ENCODE measurements at places on chromosomes 7 and 10.

GRCh38 chr7:100720671-100721504, 620 bp downstream of the EPO start:
- DNase-seq: no peak

DNA sequence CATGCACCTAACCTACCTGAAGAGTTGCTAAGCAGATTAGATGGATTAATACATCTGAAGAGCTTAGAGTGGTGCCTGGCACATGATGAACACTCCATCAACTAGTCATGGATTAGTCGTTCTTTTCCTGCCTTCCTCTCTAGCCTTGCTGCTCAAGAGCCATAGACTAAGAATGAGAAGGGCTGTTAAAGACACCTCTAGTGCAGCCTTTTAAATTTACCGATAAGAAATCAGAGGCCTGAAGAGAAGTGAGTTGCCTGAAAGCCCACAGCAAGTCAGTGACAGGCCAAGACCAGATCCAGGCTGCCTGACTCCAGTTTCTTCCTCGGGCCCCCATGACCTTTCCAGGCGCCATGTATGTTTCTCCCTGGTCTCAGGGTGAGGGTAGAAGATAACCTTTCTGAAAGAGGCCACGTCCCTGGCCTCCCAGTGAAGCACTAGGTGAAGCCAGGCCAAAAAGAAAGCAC, 6.5 kb downstream of the TSPAN15 start:
- no peak for DNase-seq

GRCh38 chr10:71262027-71262426, 49.7 kb downstream of the UNC5B start:
- no peak for DNase-seq

- DNase-seq: no peak
Measured at GRCh38 chr10:131203456-131204357, 107.8 kb downstream of the TCERG1L start.

DNA sequence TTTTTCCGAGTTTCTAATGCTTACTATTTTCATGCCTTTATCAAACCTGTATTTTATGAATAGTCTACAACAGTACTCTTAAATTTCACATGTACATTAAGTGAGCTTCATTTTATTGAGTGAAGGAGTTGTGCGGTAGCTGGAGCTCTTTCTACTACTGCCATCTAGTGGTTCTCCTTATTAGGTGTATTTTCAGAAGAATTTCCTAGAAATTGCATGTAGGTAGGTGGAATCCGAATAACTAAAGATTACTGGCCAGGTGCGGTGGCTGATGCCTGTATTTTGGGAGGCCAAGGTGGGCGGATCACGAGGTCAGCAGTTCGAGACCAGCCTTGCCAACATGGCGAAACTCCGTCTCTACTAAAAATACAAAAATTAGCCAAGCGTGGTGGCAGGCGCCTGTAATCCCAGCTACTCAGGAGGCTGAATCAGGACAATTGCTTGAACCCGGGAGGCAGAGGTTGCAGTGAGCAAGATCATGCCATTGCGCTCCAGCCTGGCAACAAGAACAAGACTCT, 38.3 kb downstream of the LRRC72 start:
- peak; percentile 40 for DNase-seq

GRCh38 chr7:92158660-92159575, 20.0 kb downstream of the LRRD1 start:
- no peak for DNase-seq

DNA sequence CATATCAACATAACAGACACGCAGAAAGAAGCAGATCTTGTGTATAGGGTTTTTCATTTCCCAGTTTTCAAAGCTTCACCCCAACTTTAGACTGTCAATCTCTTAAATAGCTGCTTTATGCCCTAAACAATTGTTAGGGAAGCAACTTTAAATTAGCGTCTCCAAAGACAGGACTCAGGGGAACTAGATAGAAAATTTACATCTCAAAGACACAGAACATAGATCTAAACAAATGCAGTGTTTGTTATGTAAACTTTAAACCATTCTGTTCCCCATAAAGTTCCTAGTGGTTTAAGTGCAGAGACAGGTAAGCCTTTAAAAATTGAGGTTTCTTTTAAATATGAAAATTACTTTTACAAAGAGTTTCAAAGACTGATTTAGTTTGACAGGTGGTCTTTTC, 379.2 kb upstream of the GHITM start:
- no peak for DNase-seq

DNA sequence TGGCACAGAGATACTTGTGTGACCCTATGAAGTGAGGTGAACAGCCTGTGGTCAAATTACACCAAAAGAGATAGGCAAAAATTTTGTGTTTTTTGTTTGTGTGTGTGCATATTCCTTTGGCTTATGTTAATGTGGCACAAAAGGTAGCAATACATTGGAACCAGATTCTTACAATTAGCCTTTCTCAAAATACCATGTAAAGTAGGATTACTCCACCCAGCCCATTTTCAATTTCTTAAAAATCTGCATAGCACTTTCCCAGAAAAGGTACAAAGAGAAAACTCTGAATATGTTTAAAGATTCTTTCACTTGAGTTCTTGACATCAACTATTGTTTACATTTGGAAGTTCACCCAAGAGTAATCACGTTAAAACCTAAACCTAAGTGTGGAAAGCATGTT, 157.3 kb upstream of the YAE1 start:
- no peak for DNase-seq

GRCh38 chr10:68167586-68168189, 58.4 kb downstream of the MYPN start:
- DNase-seq: no peak

- no peak for DNase-seq
Measured at GRCh38 chr10:6212806-6213205, 10.1 kb downstream of the PFKFB3 start.

DNA sequence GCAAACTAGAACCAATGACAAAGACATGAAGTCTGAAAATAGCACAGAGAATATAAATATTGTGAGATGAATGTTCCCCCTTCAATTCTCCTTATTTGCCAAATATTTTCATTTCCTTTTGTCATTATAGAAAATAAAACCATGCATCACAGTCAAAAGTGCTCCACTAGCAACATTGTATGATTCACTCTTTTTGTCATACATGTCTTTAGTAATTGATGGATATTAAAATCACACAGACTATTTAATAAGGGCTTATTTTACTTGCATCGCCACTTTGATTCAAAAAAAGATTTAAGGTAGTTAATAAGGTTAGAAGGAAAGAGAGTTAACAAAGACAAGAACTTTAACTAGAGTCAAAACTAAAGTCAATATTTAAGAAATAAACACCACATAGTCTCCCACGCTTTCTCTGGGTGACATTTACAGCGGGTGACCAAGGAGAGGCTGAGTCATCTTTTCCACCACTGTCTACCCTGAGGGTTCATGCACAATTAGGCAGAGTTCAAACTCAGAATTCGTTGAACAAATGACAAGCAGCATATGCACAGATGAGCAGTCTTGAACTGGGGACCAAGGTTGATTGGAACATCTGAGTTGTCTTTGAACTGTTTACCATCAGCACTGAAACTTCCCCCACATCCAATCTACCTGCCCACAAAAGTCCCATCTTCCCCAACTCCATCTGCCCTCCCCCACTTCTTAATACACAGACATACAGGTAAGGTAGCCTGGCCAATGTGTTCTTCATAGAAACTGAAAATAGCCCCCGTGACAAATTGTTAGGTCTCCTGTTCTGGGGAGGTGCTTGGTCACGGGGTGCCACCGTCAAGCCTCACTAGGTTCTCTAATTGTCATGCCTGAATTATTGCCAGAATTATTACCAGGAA, 42.5 kb downstream of the C7orf25 start:
- no peak for DNase-seq

DNA sequence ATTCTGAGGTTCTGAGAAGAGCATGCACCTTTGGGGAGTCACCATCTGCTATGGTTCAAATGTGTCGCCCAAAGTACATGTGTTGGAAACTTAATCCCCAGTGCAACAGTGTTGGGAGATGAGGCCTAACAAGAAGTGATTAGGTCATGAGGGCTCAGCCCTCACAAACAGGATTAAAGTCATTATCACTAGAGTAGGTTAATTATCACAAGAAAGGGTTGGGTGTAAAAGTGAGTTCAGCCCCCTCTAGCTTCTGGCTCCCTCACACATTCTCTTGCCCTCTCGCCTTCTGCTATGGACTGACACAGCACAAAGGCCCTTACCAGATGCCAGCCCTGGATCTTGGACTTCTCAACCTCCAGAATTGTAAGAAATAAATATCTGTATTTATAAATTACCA, 100.3 kb upstream of the C10orf90 start:
- DNase-seq: no peak

DNA sequence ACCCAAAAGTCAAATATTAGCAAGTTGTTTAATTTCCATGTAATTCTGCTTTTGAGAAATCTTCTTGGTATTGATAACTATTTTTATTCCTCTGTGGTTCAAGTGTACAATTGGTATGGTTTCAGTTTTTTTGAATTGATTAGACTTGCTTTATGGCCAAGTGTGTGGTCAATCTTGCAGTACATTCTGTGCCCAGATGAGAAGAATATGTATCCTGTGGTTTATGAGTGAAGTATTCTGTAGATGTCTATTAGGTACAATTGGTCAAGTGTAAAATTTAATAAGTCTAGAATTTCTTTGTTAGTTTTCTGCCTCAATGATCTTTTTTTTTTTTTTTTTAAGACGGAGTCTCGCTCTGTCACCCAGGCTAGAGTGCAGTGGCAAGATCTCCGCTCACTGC, 36.6 kb upstream of the C7orf33 start:
- DNase-seq: no peak

DNA sequence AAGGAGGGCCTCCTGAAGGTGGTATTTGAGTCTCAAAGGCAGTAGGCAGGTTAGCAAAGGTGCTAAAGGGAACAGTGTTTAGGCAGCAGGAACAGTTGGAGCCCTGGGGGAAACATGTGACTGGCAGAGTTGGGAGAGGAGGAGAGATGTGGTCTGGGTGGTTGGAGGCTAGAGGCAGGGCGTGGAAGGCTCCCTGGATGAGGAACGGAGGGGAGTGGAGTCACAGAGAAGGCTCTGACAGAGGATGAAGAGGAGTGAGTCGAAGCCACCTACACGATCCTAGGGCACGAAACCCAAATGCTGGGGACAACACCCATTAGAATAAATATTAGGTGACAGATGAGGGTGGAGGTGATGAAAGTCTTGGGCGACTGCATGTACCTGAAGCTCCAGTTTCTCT, 19.6 kb upstream of the MGMT start:
- no peak for DNase-seq

DNA sequence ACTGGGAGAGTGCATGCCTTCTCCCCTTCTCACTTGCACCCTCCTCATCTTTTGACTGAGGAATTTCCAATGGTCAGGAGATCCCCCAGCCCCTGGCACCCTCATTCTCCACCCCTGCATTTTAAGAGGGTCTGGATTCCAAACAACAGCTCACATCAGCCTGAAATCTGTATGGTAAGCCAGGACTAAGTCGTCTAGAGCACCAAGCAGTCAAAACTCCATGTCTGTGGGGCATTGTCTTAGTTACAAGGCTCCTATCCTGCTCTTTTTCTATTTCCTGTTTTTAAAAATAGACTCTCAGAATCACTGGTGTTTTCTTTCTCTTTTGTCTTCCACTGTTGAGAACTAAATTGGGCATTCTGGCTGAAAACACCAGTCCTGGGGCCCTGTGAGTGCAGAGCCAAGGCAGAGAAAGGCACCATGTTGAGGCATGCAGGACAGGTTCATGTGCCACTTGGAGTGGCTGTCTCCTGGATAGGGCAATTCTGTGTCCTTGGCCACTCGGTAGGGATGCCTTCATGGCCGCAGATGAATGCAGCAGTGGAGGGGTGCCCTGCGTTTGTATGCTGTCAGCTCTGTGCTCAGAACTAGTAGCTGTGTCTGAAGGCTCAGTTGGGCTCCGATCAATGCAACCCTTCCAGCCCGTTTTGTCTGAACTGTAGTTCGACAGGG, 216.6 kb upstream of the YAE1 start:
- no peak for DNase-seq

DNA sequence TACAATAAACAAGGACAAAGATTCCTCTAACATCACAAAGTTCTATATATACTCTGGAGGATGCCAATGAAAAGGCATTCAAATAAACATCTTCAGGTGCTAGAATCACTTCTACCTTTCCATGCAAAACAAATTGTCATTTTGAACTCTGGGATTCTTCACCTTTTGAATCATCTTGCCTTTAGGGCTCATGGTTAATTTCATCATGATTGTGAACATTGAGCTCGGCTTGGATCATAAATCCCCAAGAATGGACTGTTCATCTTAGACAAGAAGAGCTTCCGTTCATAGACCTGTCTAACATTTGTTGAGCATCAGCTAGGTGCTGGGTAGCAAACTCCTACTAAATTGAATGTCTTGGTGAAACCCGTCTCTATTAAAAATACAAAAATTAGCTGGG, 212.2 kb downstream of the TNS3 start:
- DNase-seq: no peak

GRCh38 chr7:116762971-116763370, 91.0 kb downstream of the MET start:
- no peak for DNase-seq

DNA sequence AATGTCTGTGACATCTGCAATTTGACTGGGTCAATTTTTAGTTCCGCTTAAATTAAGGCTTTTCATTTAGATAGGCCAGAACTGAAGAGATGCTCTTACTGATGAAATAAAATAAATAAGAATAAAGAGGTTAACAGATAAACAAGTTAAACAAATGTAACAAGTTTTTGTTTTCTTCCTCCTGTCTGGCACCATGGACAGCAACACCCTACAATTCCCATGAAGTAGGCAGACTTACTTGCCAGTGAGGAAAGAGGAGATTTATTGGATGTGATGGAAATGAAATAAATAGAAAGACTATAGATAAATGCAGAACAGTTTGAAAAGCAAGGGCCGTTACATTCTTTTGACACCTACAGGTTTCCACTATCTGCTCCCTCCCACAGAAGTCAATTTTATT, 118.5 kb downstream of the AMPH start:
- DNase-seq: no peak

GRCh38 chr7:90957883-90958282, 306.4 kb upstream of the FZD1 start:
- no peak for DNase-seq

- no peak for DNase-seq
Measured at GRCh38 chr10:59905066-59905730, 1.2 kb downstream of the CCDC6 start.

GRCh38 chr7:50589364-50589763, 24.2 kb upstream of the DDC start:
- no peak for DNase-seq

DNA sequence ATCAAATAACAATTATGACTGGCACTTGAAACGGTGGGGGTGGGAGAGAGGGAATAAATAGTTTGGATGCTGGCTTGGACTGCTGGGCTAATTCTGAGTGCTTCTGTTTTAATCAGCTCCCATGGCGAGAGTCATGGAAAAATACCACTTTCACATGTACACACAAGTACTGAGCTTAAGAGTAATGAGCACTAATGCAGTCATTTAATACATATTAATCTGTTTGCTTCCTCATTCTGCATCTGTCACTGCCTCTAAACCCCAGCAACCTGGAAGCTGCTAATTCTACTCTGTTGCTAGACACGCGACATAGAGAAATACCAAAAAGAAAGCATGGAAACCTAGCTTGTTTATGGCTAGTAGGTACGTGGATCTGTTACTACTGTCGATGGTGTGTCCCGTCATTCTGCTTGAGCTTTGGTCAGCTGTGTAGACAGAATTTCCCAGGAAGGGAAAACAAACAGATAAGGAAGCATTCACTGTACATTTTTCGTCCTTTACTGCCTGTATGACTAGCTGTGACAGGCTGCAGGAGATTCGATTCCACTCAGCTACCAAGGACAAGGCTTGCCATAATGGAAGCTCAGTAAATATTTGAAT, 238.8 kb downstream of the BAMBI start:
- DNase-seq: no peak

- no peak for DNase-seq
Measured at GRCh38 chr7:29327455-29327854, 132.9 kb downstream of the CHN2 start.

All from NCI-H460 (cell line).